ENCODE measurements at places on chromosomes 6 and 20.

GRCh38 chr6:154494592-154495311 is 15.7 kb downstream of the CNKSR3 start:
- no peak for DNase-seq

GRCh38 chr20:51972056-51972455 is 169.7 kb upstream of the SALL4 start:
- no peak for DNase-seq

GRCh38 chr20:53934421-53935343 is 135.7 kb downstream of the BCAS1 start:
- no peak for DNase-seq

DNA sequence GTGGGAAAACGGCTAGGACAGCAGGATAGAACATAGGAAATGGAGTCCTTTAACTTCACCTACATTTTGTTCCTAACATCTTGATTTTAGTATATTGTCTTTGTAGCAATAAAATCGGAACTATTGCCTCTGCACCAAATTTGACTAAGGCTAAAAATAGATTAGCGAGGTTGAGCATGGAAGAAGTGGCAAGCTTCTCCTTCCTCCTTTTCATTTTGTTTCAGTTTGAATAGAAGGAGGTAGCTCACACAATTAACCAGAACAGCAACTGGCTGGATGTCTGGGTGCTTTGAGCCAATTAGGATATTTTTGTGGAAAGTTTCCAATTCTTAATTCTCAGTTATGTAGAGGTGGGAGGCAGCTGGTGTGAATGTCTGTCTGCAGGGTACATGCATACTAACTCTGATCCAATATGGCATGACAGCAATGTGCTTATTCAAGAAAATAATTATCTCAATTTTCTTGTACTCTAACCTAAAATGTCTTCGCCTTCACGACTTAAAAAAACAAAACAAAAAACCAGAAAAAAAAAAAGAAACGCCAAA is 3.1 kb upstream of the HECA start:
- DNase-seq, result no peak

GRCh38 chr6:145544514-145544913 is 190.8 kb downstream of the EPM2A start:
- no peak for DNase-seq

- DNase-seq, result no peak
Measured at GRCh38 chr6:104718672-104719071, 141.0 kb downstream of the HACE1 start.

GRCh38 chr6:88612631-88613030 is 350.8 kb downstream of the RNGTT start:
- no peak for DNase-seq

- DNase-seq, result no peak
Measured at GRCh38 chr20:53890443-53891305, 179.7 kb downstream of the BCAS1 start.

- DNase-seq, result no peak
Measured at GRCh38 chr6:125294925-125295324, 6.8 kb downstream of the HDDC2 start.

- DNase-seq, result no peak
Measured at GRCh38 chr6:78749326-78749725, 118.0 kb upstream of the IRAK1BP1 start.

DNA sequence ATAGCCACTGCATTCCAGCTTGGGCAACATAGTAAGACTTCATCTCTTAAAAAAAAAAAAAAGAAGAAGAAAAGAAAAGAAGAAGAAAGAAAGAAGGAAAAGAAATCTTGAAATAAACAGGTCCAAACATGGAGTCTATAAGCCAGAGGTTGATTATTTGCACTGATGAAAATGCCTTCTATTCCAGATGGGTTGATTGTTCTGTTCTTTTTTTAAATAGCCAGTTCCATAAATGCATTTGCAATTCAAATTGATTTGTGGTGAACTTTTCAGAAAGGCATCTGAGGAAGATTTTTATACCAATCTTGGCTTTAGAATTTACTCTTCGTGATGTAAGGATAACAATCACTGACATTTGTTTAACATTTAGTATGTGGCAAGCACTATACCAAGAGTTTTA is 243.8 kb upstream of the PLN start:
- DNase-seq, result no peak

DNA sequence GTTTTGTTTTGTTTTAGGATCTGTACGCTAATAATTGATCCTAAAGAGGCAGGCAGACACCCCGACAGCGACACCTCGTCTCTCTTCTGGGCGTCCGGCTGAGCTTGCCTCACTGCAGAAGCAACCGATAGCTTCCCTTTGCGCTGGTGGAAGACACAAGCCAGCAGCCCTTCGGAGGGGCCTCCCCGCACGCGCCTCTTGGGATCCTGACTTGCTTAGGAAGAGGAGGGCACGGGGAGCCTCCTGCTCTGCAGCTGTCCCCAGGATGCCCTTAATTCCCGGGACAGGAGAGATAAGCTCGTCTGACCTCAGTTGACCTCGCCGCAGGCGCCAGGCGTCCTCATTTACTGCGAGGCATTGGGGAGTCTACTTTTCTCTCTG is 94.0 kb downstream of the CD83 start:
- DNase-seq, result no peak

GRCh38 chr6:154292855-154293519 is 63.6 kb downstream of the IPCEF1 start:
- DNase-seq, result no peak

DNA sequence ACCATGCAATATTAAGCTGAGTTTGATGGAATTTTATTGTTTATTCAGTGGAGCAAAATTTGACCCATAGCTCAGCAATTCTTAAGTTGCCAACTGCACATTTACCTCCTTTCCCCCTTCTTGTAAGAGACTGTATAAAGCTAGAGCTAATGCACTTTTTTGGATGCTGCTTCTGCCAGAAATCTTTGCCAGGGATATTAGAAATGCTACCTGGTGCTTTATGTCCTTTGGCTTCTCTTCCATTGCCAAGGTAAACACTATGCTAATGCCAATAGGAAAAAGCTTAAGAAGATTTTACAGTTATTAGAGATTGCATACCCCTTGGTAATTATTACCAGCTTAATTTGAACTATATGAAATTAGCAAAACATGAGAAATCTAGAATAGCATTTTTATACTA is 79.0 kb upstream of the OGFRL1 start:
- no peak for DNase-seq

GRCh38 chr6:55528624-55529023 is 50.4 kb downstream of the HMGCLL1 start:
- no peak for DNase-seq
